ENCODE measurements at places on chromosomes 1 and 21. TPM values are rescaled to one million over a fixed set of nuclear protein-coding genes. Genes with fewer than 3 reads are reported as not detected.

The ELAPOR1 gene
- 0.40 TPM for polyA plus RNA-seq

The NBL1 gene
- 28.2 TPM for polyA plus RNA-seq

The TRNP1 gene
- polyA plus RNA-seq, result 0.96 TPM

The KLF17 gene
- 0.13 TPM for polyA plus RNA-seq

Measured in forelimb muscle (tissue), 1 donor.